ENCODE measurements at places on chromosomes 7 and 10. TPM values are rescaled to one million over a fixed set of nuclear protein-coding genes. Genes with fewer than 3 reads are reported as not detected.

Gene LEP
- total RNA-seq: 0.05 TPM

Gene NEUROG3
- total RNA-seq: not detected

Gene MYOF
- 6.4 TPM for total RNA-seq

Gene PHYHIPL
- 0.09 TPM for total RNA-seq

Gene TMEM270
- 0.09 TPM for total RNA-seq

Gene FEZF1
- under 0.01 TPM for total RNA-seq

Gene CACNB2
- 0.85 TPM for total RNA-seq

Gene YAE1
- 19.8 TPM for total RNA-seq
